Stimulated activated CD8-positive, alpha-beta memory T cell treated with anti-CD3 and anti-CD28 coated beads, Interleukin-2, amount 100 ng/mL, for 1 hour (primary cell): ENCODE measurements at places on chromosomes 2 and 18.

- no peak for DNase-seq
Observed at GRCh38 chr2:128308284-128308731, 10.4 kb downstream of the HS6ST1 start.

DNA sequence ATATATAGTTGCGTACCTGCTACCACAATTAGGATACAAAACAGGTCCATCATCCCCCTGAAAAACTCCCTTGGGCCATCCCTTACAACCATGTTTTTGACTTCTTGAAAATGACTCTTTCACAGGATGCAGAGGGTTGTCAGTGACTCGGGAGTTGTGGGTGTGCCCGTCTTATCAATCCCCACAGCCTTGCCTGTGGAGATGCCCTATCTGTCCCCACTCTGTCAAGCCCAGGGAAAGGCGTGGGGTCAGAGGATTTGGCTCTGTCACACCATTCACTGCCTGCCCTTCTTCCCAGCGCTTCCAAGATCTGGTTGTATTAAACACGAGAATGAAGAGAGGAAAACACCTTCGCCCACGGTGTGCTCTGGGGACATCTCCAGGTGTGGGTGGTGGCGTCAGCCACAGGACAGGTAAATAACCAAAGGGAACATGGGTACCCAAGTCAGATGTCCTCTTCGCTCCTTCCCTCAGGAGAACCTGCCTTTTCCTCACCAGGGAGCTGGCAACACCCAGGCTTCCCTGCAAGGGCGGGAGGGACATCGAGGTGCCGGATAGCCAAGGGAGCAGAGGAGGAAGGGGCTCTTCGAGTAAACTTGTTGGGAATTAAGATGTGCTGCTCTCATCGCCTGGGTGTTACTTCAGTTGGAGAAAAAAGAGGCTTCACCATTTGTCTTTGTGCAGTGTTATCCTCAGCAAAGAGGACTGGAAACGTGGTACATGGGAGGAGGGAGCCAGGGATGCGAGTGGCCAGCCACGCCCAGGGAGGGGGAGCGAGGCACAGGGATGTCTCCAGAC, 100.3 kb downstream of the B3GNT2 start:
- DNase-seq: no peak

GRCh38 chr18:41543815-41544214, 411.2 kb upstream of the PIK3C3 start:
- no peak for DNase-seq

GRCh38 chr2:189409647-189410046, 31.6 kb upstream of the WDR75 start:
- no peak for DNase-seq

DNA sequence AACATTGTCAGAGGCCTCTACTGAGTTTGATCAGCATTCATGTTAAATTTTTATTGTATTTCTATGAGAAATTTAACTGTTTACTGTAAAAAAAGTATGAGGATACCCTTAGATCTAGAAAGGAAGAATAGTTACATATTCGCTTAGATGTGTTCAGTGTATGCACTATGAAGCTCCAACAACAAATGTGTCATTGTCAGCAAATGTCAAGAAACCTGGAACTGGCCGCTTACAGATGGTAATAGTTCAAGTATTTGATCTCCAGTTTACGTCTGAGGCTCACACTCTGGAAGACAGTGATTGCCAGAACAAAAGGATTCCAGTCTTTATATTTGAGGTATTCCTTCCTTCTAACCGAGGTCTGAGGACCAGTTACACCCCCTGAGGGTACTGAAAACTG, 921.2 kb upstream of the LRRTM1 start:
- DNase-seq: no peak

GRCh38 chr18:54931152-54931551, 28.1 kb downstream of the CCDC68 start:
- no peak for DNase-seq

DNA sequence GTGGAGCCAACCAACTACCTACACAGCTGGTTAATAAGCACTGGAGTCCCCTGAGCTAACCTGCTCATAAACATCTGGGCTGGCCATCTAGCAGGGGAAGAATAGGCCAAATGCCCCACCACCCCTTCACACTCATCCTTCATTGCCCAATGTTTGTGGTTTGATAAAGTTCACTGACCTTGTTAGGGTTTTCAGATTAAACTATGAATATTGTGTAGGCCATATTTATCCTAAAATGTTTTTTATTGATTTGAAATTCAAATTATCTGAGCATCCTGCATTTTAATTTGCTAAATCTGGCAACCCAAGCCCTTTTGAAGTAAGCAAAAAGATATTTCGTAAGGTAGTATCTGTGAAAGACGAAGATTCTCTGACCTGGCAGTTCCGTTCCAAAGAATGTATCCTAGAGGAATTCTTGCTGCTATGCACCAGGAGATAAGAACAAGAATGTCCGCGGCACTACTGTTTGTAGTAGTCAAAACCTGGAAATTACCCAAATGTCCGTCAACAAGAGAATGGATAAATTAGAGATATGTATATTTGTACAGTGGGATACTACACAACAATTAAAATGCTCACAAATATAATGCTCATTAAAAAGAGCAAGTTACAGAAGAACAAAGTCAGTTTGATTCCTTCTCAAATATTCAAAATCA, 5.8 kb upstream of the TLK1 start:
- no peak for DNase-seq

GRCh38 chr18:23284629-23285028, 149.3 kb downstream of the CABLES1 start:
- DNase-seq: no peak
